ENCODE measurements at places on chromosomes 12 and 14. TPM values are rescaled to one million over a fixed set of nuclear protein-coding genes. Genes with fewer than 3 reads are reported as not detected.

HOXC10 gene
- 3.1 TPM for total RNA-seq

MBIP gene
- total RNA-seq = 14.9 TPM

PDE3A gene
- total RNA-seq = 3.0 TPM

SLC17A8 gene
- total RNA-seq = not detected

DPPA3 gene
- total RNA-seq = not detected

SOX5 gene
- not detected for total RNA-seq

ANKS1B gene
- 0.72 TPM for total RNA-seq

ITGA7 gene
- 1.4 TPM for total RNA-seq

SPTB gene
- 1.5 TPM for total RNA-seq

ACRBP gene
- not detected for total RNA-seq
